ENCODE measurements at places on chromosomes 12 and 14.

DNA sequence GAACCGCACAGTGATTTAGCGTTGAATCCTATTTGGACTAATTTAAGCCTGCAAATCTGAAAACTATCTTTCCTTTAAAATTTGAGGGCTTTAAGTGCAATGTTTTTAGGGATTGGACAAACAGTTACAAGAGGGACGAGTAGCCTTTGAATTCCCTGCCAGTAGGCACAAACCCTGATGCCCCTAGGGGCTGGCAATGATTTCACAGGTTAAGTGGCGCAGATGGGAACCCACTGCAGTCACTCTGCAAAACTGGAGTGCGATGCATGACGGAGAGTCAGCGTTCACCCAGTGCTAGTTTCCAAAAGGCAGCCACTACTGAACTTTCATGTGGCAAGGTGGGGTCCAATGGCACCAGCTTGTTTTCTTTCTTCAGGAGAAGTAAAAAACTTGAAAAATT is 99.4 kb upstream of the FRMD6 start:
- DNase-seq = no peak

- DNase-seq = no peak
Observed at GRCh38 chr12:103314786-103315185, 181.0 kb downstream of the C12orf42 start.

DNA sequence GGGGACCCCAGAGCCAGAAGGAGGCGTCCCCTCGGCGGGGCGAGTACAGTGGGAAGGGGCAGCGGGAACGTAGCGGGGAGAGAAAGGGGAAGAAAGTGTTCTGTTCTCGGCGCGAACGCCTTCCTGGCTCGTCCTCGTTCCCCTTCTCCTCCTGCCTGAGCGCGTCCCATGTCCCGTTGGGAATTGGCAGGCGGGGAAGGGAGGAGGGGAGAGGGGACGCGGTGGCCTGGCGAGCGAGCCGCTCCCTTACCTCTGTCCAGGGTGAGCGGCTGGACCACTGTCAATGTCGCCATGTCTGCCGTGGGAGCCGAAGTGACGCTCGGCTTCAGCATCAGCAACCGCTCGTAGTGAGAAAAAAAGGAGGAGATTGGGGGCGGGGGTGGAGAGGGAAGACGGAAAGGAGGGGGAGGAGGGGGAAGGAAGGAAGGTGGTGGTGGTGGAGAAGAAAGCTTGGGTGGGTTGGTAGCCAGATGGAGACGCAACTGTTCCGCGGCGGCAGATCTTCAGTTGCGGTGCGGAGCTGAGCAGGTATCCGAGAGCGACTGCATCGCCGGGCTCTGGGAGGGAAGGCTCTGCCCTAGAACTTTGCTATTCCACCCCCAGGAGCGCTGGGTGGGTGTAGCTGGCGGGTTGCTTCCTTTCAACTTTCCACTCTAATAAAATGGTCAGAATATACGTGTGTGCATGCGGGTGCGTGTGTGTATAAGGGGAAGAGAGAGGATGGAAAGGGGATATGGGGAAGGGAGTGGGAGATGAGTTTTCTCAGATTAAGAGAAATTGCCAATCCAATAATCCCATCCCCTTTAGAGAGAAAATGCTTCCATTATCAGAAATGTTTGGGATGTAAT is at the start of gene LIN7A:
Gene LIN7A, minus strand, starts transcription at position 544 of the 848 bp plus-strand sequence. Its CDS starts 212 bp downstream, at position 332.
- peak; percentile 38 for DNase-seq

DNA sequence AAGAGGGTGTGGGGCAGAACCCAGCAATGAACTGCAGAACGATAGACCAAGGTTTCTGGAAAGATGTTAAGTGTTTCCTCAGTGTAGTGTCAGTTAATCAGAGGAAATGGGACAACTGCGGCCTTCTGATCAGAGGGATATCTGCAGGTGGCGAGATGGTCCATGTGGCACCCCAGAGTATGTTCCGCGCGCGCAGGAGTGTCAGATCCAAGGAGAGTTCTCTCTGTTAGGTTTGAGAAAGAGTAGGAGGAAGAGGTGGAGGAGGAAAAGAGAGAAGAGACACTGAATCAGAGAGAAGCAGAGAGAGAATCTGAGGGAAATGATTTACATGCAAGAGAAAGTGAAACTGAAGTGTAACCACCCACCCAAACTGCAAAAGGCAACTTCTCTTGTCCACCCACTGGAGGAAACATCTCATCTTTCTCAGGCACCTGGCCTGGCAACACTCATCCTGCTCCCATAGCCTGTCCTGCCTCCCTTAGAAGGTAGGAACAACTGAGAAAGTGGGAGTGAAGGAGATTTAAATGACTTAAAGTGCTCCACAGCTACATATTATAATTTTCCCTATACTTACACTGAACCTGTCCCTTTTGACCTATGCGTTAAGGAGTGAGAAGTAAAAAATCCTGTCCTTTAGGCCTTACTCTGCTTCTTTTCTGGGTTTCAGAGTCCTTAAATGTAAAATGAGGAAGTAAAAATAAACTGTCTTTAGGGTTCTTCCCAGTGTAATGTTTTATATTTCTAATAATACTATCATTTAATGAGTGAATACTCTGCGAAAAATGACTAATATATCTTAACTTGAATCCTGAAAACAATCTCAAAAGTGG is 6.8 kb upstream of the TESPA1 start:
- DNase-seq = peak; percentile 62

- no peak for DNase-seq
Observed at GRCh38 chr12:47910486-47910885, 5.7 kb upstream of the VDR start.

DNA sequence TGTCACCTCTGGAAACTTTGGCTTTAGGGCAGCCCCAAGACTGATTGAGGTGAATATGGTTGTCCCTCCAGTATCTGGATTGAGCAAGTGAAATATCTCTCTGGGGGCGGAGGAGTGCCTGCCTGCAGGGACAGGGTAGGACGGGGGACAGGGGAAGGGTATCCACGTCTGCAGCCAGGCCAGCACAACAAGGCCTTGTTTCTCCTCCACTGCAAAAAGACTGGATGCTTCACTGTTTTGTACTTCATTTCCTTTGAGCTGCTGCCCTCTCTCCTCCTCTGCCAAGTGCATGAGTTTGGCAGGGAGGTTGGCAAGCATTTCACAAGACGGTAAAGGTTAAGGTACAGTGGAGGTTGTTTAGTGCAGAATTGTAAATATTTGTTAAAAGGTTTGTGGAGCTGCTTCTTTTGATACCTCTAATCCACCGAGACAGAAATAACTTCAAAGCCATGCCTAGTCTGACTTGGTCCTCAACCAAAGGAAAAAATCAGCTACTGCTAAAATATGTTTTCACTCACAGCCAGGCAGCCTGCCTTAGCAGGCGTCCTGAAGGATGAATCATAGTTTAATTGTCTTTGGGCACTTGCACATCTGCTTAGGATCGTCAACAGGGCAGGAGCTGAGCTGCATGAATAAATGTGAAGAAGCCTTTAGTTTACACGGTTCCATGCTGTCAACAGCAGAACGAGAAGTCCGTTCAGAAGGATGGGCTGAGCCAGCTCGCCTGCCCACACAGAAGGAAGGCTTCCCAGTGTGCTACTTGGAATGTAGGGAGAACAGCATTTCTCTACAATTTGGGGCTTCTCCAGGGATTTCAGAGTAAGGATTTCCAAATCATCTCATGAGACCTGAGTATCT is 269.7 kb downstream of the TTC6 start:
- no peak for DNase-seq

DNA sequence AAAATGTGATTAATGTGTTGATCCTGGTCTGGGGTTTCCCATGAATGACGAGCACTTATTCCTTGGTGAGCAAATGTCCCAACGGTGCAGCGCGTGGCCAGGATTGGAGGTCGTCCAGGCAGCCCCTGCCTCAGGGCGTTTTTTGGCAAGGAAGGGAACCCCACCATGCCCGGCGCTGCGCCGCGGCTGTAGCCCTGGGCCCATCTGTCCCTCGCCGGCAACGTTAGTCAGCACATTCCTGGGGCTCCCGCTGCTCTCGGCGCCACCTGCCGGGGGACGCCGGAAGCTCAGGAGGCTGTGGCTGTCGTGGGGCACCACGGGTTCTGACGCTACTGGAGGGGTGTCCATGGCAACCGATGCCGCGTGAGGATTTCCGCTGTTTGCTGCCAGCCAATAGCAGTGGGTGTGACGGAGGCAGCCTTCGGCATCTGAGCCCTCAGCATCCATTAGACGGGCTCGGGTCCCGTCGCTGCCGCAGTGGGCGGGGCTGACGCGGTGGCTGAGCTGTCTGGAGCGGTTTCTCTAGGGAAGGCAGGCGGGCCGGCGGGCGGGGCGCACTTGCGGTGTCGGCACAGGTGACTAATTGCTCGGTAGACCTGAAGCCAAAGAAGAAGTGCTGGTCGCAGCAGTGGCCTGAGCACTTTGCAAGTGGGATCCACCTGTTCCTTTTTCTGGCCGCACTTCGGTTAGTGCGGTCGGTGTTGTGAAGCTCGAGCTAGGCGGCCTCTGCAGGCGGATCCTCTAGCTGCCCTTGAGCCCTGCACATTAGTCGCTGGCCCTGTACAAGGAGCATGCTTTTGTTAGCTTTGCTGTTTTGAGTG is 29.5 kb downstream of the RAB35 start:
- peak; percentile 98 for DNase-seq

DNA sequence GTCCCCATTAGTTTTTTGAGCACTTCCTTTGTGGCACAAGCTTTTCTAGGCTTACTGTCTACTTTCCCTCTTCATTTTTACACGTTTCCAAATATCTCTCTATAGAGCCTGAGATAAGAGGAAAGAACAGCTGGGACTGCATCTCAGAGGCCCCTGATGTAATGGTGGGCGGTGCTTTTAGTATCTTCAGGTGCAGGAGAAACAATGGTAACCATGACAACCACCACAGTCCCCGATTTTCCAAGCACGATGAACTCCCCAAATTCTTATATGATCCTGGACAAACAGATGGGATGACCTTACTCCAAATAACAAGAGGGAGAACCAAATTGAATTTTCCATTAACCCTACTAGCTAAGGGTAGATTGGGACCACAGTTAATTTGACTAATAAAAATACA is 103.3 kb downstream of the AEBP2 start:
- DNase-seq = no peak

GRCh38 chr12:60052483-60052882 is 456.7 kb downstream of the SLC16A7 start:
- no peak for DNase-seq

DNA sequence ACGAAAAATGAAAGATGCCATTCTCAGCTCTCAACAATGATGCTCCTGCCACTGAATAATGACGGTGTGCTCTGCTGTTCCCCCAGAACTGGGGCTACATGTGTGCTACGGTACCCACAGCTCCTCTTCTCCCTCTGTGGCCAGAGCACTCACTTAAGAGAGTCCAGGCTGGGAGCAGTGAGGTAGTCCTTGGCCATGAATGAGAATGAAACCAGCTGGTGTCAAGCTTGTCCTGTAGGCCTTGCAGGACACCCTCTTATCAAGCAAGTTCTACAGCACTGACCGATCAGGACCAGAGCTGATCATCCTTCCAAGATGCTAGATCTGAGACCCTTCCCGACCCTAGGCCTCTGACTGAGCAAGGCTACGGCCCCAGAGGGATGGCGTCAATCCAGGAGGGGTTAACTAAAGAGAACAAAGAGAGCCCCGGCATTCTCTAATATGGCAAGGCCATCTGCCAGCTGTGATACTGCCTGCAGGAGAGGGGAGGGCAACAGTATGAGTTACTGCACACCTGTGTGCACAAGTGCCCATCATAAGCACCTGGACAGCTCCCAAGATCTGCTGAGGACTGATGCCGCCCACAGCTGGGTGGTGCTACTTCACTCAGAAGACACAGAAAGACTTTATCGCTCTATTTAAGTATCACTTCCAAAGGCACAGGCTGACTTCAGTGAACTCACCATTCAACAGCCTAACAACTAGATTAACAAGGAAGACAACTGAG is 30.5 kb downstream of the APPL2 start:
- no peak for DNase-seq

DNA sequence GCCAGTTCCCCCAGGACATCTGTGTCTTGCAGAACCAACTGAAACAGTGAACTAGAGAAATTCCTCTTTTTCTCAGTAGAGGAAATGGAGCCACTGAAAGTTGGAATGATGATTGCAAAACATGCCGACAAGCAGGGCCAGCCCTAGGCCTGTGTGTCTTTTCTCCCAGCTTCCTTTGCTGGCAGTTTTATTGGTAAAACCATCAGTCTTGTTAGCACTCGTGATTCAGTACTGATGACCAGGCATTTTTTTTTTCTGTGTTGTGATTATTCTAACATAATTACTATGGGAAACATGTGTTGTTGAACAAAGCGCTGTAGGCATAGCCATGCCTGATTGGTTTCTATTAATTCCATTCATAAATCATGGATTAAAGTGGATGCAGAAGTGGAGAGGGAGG is 620.7 kb downstream of the AACS start:
- DNase-seq = no peak

DNA sequence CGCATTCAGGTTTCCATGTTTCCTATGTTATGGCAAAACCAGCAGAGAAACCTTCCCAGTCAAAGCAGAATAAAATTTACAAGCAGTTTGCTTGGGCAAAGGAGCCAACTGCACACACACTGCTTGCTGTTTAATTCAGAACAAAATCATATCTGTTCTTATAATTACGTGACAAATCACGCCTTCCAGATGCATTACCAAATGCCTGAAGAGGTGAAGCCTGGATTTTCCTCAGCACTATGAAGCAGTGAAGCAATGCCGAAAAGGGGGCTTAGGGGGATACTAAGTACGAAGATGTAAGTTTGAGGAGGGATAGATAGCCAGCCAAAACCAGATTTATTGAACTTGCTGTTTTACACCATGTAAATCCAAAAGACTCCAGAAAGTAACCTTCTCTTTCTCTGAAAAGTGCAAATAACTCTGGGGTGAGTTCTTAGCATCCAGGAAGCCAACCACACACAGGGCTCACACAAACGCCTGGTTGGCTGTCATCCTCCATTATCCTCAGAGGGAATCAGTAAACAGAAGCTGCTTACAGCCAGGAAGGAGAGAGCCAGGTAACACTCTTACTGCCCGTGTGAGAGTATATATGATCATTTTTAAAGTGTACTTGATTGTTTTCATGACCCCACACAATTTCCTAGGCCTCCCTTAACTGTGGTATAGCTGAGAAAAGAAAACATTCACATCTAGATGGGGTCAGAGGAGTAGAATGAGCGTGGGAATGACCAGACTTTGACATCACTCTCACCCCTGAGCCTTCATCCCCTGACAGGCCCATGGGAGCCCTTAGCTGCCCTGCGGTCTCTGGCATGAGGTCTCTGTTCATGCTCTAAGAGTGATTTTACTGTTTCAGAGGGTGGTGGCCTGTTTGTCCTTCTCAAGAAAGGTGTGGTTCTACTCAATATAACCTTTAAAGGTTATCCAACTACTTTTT is 442.5 kb downstream of the EGLN3 start:
- no peak for DNase-seq

- DNase-seq = no peak
Observed at GRCh38 chr12:106840243-106840642, 65.8 kb downstream of the RIC8B start.

GRCh38 chr12:106269150-106269771 is 21.4 kb upstream of the CKAP4 start:
- DNase-seq = no peak

GRCh38 chr14:42929806-42930480 is 1323.3 kb downstream of the LRFN5 start:
- DNase-seq = no peak

- DNase-seq = no peak
Observed at GRCh38 chr12:54369597-54370131, 5.4 kb upstream of the GPR84 start.

All from GM20000 (cell line).